ENCODE measurements at places on chromosomes 12 and 14.

GRCh38 chr14:61761557-61761956 is 663 bp upstream of the SNAPC1 start:
- no peak for DNase-seq

GRCh38 chr12:69619050-69619449 is 8.3 kb upstream of the LRRC10 start:
- no peak for DNase-seq

- no peak for DNase-seq
Measured at GRCh38 chr12:3447318-3447717, 43.7 kb upstream of the PRMT8 start.

- no peak for DNase-seq
Measured at GRCh38 chr14:36948157-36948859, 224.1 kb downstream of the SLC25A21 start.

DNA sequence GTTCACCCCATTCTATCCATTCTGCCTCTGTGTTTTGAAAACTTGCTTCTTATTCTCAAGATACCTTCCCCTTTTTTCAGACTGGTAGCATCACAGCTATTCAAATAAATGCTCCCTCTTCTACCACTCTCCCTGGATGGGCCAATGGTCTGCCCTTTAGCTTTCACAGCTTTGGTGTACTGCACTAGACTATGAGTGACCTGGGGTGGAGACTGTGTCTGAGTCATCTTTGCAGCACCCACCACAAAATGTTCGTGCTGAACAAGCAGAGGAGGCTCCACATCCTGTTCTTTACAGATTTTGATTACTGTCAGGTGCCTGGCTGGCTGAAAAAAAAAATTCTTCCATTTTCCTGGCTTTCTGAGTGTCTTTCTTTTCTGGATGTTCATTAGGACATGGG is 1104.1 kb upstream of the TMEM132C start:
- DNase-seq = peak; percentile 77

DNA sequence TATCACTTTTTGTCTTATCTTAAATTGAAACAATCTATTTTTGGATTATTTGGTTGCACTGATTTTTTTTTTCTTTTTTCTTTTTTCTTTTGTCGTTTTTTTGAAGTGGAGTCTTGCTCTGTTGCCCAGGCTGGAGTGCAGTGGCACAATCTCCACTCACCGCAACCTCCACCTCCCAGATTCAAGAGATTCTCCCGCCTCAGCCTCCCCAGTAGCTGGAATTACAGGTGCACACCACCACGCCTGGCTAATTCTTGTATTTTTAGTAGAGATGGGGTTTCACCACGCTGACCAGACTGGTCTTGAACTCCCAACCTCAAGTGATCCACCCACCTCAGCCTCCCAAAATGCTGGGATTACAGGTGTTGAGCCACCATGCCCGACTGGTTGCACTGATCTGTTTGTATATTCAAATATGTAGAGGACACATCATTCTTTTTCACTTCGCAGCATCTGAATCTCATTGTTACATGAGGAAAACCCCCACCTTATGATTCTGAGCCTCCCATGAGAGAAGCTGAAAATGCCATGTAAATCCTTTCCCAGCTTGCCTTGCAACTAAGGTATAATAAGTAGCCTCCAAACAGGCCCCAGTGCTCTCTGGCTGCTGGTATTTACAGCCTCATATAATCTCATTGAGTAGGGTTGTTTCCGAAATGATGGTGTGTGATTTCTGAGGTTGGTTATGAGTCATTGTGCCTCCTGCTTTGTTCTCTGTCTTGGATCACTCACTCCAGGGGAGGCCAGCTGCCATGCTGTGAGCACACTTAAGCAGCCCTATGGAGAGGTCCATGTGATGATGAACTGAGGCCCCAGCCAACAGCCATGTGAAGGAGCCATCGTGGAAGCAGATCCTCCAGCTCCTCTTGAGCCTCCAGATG is 5.2 kb upstream of the HSP90B1 start:
- peak; percentile 73 for DNase-seq

- no peak for DNase-seq
Measured at GRCh38 chr14:103825101-103825500, 22.3 kb downstream of the PPP1R13B start.

GRCh38 chr14:22660654-22661053 is 16.5 kb upstream of the OR6J1 start:
- DNase-seq = no peak

GRCh38 chr12:80419644-80420043 is 24.4 kb upstream of the PTPRQ start:
- DNase-seq = peak; percentile 66

GRCh38 chr14:56666716-56667115 is 87.1 kb downstream of the TMEM260 start:
- DNase-seq = peak; percentile 70

DNA sequence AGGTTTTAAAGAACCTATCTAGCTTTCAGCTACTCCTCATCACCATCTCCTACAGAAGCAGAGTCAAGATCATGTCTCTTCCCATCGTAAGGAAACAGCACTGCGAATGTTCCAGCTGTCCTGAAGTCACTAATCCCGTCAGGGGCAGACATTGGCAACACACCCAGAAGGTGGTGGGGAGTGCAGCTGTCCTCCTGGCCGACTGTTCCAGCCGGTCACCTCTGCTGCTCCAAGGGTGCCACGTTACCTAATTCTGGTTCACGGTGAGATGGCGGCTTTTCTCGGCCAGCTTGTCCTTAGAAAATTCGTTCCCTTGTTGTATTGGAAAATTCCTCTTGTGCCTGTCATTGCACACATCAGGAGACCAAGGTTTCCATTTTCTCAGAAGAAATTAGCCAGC is 196.2 kb downstream of the ZFP36L1 start:
- DNase-seq = no peak

DNA sequence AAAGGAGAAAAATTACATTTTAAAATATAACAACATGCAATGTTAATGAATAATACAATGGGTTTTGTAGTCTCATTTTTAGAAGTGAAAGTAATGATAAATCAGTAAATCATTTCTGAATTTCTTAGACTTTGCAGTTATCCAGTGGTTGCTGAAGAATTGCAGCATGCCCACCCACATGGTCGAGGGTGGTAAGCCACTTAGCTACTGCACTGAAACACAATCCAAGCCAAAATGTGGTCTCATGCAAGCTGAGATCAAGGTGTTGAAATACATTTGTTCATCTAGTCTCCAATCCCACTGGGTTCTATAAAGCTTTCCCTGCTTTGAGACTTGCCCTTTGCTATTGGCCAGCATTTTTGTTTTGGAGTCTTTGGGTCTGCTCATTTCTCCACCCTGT is 247.9 kb downstream of the NELL2 start:
- DNase-seq = peak; percentile 9

DNA sequence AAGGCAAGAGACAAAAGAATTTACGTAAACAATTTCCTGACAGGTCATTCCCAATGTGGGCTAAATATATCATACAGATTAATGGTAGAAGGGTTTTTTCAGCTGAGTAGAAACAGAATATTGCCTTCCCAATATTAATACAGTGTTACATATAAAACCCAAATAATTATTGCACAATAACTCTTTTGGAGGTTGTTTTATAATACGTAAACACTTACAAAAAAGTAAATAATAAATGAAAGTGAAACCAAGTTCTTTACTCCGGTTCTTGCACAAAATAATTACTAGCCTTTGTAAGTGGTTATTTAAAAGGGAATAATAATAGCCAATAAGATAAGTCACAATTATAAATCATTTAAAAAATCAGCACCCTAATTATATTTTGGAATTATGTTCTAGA is 118.6 kb upstream of the SSTR1 start:
- no peak for DNase-seq

- no peak for DNase-seq
Measured at GRCh38 chr14:76118594-76118993, 33.1 kb upstream of the GPATCH2L start.

- no peak for DNase-seq
Measured at GRCh38 chr12:23760495-23760894, 189.0 kb downstream of the SOX5 start.

DNA sequence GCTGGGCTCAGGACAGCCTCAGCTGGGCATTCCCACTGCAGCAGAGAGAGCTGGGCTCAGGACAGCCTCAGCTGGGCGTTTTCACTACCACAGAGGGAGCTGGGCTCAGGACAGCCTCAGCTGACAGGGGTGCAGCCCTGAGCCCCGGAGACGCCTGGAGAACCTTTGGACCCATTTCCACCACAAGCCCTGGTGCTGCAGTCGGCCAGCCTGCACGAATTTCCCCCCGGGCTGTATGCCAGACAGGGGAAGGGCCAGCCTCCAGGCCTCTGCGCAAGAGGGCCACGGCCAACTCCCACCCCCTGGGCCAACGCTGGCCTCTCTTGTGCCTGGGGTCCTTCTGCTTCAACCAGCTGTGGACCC is 2.6 kb upstream of the C14orf180 start:
- no peak for DNase-seq

- DNase-seq = no peak
Measured at GRCh38 chr12:98955284-98955683, 310.2 kb downstream of the APAF1 start.

GRCh38 chr14:42719391-42719790 is 1112.7 kb downstream of the LRFN5 start:
- peak; percentile 0 for DNase-seq

DNA sequence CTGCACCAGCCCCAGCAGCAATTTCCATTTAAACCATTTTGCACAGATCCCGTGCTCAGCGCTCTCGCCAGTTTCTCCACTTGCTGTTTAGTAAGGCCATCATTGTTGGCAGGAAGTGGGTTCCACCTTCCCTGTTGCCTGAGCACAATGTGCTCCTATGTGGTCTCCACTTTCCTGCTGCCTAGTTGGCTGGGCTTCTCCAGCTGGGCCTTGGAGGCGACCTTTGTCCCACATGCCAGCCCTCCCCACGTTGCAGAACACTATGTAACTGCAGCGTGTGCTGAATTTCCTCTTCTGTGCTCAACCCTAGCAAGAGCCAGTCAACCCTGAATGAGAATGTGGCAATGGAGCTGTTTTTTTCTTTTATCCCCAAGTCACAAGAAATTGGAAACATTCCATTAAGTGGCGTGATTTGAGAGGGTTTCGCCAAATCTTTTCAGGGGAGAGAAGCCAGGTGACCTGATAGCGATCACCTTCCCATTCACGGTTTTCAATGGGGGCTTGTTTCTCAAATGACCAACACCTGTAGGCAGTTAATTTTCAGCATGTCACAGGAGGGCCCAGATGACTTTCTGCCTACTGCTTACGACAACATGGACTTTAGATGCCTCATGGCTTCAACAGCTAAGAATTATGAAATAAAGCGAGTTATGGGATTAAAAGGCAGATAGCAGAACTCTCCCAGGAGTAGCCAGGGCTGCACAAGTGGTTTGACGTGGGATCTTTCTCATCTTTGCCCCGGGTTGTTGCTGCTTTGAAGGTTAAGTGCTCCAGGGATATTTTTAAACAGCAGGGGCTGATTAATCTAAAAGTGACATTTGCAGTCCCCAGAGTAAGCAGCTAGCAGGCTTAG is at the start of gene ACACB:
ACACB (plus strand) TSS at position 830 of the 853 bp plus-strand sequence. CDS start 22,819 bp downstream, outside the sequence.
- no peak for DNase-seq

DNA sequence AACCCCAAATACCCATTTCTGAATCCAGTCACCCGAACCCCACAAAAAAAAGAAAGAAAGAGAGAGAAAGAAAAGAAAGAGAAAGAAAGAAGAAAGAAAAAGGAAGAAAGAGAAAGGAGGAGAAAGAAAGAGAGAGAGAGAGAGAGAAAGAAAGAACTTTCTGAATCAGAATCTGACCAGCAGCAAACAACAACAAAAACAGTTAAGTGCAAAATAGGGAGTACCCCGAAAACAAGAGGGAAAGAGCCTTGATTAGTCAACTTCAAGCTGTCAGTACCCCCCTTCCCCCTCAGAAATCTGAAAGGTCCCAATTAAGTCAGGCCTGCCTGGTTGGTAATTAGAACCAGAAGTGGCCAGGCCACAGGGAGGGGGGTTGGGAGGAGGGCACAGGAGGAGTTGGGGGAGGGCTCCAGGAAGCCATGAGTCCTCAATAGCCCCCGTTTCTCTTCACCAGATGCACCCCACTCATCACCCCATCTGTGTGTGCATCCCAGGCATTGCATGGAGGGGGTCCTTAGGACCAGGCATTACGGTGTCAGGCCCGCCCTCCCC is 9.8 kb downstream of the RARG start:
- DNase-seq = peak; percentile 81

- DNase-seq = no peak
Measured at GRCh38 chr14:64238049-64238448, 56.1 kb downstream of the ESR2 start.

- DNase-seq = no peak
Measured at GRCh38 chr12:129459886-129460285, 443.9 kb downstream of the TMEM132D start.

DNA sequence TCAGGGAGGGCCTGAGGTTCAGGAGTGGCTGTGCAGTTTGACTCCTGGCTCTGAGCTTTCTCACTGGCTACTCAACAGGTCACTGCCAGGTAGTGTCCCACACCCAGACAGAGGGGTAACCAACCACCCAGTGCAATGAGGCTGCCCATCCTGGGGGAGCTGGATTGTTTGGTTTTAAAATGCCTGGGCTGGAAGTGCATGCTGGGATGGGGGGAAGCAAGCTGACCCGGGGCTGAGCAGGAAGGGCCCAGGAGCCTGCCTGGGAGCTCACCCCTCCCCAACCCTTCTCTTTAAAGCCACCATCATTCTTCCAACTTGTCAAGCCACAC is 12.6 kb upstream of the ABHD12B start:
- no peak for DNase-seq

GRCh38 chr14:93054876-93055275 is 60.8 kb downstream of the ITPK1 start:
- DNase-seq = no peak

GRCh38 chr12:102740141-102740955 is 176.7 kb downstream of the PAH start:
- peak; percentile 58 for DNase-seq

GRCh38 chr12:48696626-48697025 is 14.6 kb upstream of the KANSL2 start:
- no peak for DNase-seq

GRCh38 chr12:123085730-123086487 is 65.0 kb downstream of the PITPNM2 start:
- peak; percentile 49 for DNase-seq

DNA sequence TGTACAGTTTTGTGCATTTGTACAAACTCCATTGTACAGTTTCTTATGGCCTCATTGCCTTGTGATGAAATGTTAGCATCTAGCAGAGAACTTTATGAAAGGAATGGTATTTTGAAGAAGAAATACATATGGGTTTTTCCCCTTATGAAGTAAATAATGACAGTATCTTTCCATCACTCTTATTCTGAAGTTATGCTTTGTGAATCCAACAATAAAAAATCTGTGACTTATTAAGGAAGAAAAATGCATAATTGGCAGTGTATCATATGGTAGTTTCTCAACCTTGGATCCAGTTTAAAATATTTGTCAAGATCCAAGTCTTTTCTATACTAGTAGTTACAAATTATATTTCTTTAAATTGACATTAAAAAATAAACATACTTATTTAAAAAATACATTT is 859.1 kb upstream of the FLRT2 start:
- DNase-seq = peak; percentile 38

DNA sequence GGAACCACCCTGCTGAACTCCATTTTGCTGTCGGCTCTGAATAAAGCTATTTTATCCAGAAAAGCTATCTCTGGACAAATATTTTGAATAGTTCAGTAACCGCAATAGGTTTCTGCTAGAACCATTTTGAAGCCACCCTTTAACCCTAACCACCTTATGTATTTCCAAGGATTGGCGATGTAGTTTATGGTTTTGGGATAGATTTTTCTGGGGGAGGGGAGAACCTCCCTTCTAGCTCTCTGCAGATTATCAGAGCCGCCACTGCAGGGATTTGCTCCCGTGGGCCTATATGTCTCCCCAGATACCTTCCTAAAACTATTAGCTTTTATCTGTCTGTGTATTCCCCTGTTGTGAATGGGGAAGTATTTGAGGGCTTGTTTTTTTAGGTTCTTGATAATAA is 1.8 kb upstream of the TUBA1B start:
- DNase-seq = peak; percentile 5
